ENCODE measurements at places on chromosomes 12 and 14. TPM values are rescaled to one million over a fixed set of nuclear protein-coding genes. Genes with fewer than 3 reads are reported as not detected.

- no peak for DNase-seq
These were observed 102.9 kb upstream of the ABCD2 start for GRCh38 chr12:39722504-39722903.

GRCh38 chr14:31749275-31749674 is 188.1 kb downstream of the NUBPL start:
- no peak for DNase-seq

GRCh38 chr12:131965073-131965472 is 15.3 kb downstream of the EP400 start:
- no peak for DNase-seq

GRCh38 chr12:103696101-103696500 is 109.0 kb downstream of the STAB2 start:
- no peak for DNase-seq

- DNase-seq = peak; percentile 41
These were observed 191.7 kb downstream of the BCL11B start for GRCh38 chr14:99080306-99080705.

DNA sequence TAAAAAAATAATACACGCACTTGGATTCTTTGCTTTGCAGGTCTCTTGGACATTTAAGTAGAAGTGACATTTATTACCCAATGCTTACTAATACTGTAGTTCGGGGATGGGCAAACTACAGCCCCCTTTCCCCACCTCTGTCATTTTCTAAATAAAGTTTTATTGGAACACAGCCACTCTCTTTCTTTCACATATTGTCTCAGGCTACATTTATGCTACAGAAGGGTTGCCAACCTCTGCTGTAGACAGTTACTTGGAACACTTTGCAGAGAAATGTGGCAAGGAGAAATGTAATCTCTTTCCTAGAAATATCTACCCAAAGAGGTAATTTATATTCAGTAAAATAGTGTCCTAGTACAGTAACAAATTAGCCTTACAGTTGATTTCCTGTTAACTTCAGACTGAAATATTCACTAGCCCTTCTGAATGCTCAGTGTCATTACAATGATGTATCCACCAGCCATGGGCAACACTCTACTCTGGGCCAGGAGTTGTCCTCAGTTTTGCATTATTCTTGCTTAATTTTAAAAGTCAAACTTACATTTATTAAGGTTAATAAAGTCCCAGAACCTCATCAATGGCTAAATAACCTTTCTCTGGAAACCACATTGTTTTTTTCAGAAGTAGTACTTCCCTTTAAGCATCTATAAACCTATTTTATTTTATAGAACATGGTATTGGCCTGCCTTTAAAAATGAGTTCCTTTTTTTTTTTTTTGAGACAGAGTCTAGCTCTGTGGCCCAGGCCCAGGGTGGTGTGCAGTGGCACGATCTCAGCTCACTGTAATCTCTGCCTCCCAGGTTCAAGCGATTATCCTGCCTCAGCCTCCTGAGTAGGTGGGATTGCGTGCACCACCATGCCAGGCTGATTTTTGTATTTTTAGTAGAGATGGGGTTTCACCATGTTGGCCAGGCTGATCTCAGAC is 269.6 kb upstream of the AMIGO2 start:
- DNase-seq = no peak

DNA sequence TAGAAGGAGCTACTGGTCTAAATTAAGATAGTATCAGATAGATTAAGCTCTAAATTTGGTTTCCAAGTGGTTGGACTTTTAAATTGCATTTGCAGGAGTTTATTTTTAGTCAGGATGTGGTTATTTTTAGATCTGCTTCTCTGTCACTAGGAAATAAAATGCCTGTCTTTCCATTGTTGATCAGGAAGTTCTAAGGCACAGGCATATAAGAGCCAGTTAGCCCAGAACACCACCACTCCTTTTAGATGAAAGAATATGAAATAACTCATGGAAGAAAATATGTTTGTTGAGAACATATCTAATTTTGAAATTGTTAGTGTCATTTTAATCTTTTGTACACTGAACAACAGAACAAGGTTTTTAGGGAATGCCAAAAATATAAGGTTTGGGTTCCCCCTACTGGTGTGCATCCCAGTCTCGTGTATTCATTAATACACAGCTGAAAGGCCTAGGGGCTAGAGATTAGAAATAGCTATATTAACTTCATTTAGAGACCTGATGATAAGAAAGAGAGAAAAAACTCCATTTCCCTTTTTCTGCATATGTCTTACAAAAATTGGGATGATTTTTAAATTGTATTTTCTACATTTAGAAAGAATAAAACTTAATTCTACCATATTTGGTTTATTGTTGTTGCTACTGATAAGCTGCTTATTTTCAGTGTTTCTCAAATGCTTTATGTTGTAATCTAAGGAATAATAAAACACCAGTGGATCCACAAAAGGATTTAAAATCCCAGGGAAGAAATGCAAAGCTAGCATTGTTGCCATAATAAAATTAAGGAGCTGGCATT is 67.2 kb downstream of the RIC8B start:
- DNase-seq = no peak

- DNase-seq = no peak
These were observed 1037.8 kb downstream of the BCL11B start for GRCh38 chr14:98234208-98234607.

DNA sequence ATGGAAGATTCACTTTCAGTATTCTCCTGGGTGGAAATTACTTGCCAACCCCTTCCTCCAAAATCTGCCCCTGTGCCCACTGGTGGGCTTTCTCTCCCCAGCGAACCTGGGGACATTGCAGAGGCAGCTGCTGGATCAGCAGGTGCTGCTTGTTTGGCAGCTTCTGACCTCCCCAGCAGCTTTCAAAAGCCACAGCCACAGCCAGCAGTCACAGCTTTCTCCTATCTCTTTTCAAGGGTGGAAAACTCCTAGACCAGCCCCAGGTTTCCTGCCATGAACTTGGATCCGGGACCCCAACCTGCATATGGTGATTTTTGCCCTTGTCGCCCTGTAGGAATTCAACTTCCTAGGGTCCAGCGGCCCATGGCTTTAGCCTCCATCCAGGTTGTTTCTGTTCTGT is 330.8 kb downstream of the ADAMTS20 start:
- no peak for DNase-seq

DNA sequence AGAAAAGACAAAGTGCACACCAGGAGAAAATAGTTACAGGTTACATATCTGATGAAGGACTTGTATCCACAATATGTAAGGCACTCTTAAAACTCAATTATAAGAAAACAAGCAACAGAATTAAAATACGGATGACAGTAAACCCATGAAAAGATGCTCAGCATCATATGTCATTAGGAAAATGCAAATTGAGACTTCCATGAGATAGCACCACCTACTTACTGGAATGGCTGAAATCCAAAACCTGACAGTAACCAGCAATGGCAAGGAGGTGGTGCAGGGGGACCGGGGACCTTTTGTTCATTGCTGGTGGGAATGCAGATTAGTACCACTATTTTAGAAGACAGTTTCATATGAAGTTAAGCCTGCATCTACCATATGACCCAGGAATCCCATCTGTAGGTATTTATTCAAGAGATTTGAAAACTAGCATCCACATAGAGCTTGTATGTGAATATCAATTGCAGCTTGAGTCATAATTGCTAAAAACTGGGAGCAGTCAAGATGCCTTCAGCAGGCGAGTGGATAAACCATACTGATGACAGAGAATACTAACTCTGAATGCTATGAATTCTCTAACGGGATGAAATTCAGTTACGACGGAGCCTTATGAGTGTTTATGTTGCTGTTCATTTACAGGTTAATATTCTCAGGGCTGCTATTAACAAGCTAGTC is 43.9 kb upstream of the ASPG start:
- no peak for DNase-seq

- DNase-seq = no peak
These were observed 27.9 kb downstream of the TAOK3 start for GRCh38 chr12:118344829-118345228.

DNA sequence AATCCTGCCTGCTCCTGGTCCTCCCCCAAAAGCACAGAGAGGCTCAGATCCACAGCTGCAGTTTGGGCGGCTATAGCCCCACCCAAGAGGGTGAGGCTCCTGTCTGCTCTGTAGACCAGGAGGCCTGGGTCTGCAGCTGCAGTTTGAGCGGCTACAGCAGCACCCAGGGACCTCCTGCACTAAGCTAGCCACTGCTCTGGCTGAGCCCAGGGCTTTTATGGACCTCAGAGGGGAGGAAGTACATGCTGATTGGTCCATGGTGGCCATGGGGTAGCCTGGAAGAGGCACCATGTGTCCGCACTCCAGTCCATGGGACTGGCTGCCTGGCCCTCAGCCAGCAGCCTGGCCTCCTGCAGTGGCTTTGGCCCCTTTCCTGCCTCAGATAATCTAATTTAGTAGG is 49.6 kb upstream of the GSC start:
- no peak for DNase-seq

DNA sequence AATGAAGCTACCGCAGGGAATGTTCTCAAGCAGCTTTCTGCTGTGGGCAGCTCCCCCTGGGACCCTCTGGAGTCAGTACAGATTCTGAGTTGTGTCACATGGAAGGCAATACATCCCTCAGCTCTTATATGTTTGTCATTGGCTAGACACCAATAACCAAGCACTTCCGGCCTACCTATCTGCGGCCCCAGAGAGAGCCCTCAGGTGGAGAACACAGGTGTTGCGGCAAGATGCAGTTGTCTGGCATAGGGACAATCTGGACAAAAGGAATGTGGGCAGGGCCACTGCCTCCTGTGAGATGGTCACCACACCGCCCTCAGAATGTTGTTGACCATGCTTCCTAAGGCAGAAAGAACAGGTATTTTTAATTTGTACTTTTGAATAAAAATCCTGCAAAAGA is 118.7 kb downstream of the BRMS1L start:
- DNase-seq = no peak

DNA sequence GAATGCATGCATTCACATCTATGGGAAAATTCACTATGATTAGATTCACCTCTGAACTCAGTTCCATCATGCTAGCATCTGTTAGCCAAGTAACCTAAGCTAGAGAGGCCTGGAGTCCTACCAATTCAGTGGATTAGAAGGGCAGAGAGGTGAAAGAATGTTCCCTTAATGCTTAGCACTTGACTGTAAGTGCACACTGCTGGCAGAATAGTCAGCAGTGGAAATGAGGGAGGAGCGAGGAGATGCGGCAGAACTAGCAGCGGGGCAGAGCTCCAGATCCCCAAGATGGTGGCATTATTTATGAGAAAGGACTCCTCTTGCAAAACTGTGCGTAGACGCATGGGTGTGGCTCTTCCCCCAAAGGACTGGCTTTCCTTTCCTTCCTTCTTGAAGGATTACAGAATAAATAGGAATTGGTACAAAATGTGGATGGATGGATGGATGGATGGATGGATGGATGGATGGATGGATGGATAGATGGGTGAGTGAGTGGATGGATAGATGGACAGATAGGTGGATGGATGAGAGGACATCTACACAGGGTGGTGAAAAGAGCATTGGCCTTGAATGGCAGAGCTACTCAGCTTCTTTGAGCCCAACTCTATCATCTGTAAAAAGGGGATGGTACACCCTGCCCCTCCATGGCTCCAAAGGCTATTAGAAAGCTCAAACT is 227.2 kb downstream of the CHST11 start:
- DNase-seq = no peak

DNA sequence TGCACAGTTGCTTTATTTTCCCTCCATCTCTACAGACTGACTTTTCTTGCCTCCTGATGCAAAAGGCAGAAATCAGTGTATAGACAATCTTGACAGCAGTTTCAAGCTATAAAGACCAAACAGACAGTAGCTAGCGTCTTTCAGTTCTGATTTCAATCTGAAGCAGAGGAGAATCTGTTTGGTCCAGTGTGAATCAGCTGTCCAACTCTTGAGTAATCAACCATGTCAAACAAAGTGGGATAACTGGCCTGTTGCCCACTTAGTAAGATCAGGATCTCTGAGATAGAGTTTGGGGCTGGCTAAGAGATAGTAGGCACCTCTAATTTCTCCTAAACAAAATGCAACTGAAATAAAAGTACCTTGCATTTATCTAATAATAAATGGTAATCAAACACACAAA is 797.4 kb upstream of the FBXO33 start:
- DNase-seq = no peak

DNA sequence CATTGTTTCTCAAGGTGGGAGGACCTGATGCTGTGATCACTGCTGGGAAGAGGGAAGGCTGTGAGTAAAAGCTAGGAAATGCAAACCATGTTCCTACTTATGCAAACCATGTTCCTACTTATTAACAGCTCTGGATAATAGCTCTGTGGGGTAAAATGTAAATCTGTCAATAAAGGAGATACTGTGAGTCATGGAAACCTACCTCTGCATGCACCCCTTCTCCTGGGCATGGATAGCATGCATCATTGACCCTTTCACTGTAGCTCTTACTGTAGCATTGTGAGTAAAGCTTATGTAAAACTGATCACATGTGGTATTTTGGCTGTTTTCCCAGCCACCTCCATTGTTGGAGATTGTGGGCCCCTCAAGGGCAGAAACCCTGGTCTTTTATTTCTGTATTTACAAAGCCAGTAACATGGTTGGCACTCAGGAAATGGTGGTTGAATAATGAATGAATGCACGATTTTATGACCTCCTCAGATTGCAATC is 253.7 kb downstream of the GRIN2B start:
- DNase-seq = no peak

DNA sequence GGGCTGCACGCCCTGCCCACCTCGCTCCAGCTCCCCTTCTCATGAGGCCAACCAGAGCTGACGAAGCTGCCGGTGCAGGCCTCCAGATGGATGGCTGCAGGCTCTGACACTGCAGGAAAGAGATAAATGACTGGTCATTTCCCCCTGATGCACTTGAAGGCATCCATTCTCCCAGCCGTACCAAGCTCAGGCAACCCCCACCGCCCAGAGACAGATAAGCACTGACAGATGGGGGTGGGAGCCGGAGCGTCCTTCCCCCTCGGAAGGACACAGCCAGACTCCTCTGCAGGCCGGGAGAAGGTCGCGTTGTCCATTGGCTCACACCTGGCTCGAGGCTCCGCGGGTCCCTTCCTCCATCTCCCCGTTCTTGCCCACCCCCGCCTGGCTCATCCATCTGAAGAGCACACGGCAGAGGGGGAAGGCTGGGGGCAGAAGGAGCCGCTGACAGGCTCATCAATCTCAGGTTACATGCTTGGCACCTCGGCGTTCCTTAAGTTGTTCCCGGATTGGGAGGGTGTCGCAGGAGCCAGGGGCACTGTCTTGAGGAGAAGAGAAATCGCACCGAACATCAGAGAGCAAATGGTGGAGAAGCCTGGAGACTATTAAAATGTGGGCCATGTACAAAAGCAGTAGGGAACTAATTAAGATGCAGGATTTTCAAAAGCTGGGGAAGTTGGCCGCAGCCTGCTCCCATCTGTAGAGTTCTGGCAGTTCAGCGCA is 151.6 kb downstream of the DPF3 start:
- no peak for DNase-seq

GRCh38 chr12:100895192-100895591 is 100.6 kb downstream of the ANO4 start:
- DNase-seq = no peak

- DNase-seq = no peak
These were observed 35.3 kb downstream of the CAPS2 start for GRCh38 chr12:75294797-75295196.

- no peak for DNase-seq
These were observed 83.7 kb upstream of the BTG1 start for GRCh38 chr12:92229381-92229780.

GRCh38 chr14:58873228-58873953 is 235.6 kb downstream of the DACT1 start:
- DNase-seq = no peak

- no peak for DNase-seq
These were observed 1208.8 kb downstream of the VRK1 start for GRCh38 chr14:98006008-98006407.

CCDC197 gene
- not detected for total RNA-seq

ESRRB gene
- total RNA-seq = 0.38 TPM

OASL gene
- total RNA-seq = not detected

BTBD6 gene
- 63.7 TPM for total RNA-seq

TAS2R43 gene
- total RNA-seq = 4.7 TPM

HOXC11 gene
- total RNA-seq = 3.7 TPM

Measured in suprapubic skin (tissue), 4 donors.